ENCODE measurements at places on chromosomes 7 and 10.

DNA sequence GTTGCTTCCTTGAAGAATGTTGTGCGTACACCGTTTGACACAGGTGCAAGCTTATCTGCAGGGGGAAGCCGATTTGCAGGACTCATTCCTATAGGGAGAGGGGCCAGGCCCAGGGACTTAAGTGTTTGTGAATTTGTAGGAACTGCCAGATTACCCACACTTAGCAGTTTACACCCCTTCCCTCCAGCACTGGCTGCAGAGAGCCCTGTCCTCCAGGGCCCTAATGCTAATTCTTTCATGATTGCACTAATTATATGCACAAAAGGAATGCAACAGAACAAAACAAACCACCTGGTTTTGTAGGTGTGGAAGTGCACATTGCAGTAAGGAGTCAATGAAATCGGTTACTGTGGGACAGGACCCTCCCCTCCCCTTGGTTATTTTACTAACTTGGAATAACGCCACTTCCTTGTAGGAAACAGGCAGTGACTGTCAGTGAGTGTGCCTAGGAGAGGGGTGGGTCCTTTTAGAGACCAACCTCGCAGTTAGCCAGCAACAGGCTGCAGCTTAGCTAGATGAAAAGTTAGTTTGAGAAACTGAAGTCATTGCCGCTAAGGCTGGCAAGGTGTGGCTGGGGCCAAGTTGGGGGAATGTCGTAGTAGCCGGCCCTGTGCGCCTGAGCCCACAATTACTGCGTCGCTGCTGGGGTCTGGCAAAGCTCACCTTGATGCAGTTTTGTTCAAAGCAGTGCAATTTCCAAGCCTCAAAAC is 60.6 kb downstream of the CUX1 start:
- no peak for DNase-seq

- DNase-seq: no peak
These were observed 38.1 kb downstream of the RTKN2 start for GRCh38 chr10:62230344-62231121.

- DNase-seq: no peak
These were observed 18.6 kb downstream of the ALDH18A1 start for GRCh38 chr10:95637911-95638310.

GRCh38 chr10:118781541-118781940 is 26.8 kb upstream of the CACUL1 start:
- DNase-seq: no peak

DNA sequence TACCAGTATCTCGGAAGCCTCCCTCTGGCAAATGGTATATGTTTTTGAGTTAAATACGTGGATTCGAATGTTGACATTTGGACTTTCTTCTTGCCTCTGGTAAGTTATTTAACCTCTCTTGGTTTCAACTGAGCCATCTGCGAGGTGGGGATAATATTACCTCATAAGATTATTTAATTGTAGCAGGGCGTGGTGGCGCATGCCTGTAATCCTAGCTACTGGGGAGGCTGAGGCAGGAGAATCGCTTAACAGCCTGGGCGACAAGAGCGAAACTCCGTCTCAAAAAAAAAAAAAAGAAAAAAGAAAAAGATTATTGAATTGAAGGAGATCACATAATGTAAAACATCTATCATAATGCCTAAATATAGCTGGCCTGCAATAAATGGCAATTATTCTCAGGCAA is 396 bp upstream of the TAF5 start:
- DNase-seq: no peak

DNA sequence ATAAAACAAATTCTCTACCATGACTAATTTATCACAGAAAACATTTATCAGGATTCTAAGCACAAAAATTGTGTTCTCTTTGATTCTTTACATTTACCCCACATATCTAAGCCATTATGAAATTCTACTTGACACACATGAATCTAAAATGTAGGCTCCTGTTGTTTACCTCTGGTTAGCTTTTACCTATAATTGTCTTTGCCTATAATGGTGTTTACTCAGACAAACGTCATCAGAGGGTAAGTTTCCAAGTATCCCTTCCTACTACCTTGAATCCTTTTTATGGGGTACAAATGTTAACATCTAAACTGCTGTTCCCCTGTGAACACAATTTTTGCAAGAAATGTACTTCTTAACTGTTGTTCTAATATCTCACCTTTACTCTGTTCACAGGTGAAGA is 63.5 kb downstream of the MINDY3 start:
- no peak for DNase-seq

DNA sequence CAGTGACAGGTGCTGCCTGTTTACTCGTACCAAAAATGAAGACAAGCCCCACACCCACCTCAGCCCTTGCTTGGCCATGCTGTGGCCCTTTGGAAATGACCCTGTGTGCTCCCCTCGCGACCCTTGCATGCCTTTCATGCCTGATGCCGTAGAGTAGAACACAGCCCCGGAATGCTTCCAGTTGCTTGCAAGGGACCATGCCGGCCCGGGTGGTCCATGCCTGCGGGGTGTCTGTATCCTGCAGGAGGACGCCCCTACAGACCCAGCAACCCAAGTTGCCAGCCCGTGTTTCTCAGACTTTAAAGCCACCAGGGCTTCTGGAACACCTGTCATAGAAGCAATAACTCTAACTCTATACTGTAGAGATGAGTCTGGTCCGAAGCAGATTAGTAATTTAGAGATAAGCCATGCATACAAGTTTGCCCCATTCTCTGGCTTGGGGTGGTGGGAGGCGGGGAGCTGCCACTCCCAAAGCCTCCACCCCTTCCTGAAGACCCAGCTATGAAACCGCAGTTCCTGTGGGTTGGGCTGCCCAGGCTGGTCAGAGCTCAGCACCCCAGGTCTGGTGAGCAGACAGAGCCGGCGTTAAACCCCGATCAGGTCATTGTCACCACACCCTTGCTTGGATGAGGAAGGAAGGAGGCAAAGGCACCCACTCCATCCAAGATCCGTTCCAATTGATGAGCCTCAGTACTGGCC is 143.5 kb downstream of the ADCY1 start:
- no peak for DNase-seq

DNA sequence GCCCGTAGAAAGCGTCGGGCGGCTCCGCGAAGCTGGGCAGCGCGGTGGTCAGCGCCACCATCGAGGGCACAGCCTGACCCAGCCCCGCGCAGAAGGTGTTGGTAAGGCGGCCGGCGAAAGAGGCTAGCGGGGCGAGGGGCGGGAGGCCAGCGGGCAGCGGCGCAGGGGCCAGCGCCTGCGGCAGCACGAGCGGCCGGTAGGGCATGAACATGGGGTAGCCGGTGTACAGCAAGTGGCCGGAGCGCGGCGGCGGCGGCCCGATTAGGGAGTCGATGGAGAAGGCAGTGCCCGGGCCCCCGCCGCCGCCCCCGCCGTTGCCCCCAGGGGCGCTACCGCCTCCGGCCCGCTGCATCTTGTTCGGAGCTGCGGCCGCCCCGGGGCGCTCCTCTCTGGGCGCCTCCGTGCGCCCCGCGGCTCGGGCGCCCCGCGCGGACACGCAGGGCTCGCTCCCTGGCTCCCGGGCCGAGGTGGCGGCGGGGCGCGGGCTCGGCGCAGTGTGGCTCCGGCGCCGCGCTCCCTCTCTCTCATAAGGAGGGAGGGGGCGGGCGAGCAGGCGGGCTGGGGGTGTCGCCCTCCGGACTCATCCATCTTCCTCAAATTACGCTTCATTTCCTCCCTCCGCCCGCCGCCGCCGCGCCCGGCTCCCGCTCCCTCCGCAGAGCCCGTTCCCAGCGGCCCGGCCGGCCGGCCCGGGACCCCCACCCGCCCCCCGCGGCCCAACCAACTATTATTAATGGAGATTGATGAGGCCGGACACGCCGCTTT is at the start of gene GBX1:
Gene GBX1, minus strand, starts transcription at position 498 of the 765 bp plus-strand sequence. Its CDS starts 146 bp downstream, at position 352.
- no peak for DNase-seq

GRCh38 chr10:120514035-120514620 is 57.1 kb downstream of the PLPP4 start:
- DNase-seq: no peak

GRCh38 chr7:157464111-157464970 is 127.5 kb downstream of the DNAJB6 start:
- DNase-seq: no peak

DNA sequence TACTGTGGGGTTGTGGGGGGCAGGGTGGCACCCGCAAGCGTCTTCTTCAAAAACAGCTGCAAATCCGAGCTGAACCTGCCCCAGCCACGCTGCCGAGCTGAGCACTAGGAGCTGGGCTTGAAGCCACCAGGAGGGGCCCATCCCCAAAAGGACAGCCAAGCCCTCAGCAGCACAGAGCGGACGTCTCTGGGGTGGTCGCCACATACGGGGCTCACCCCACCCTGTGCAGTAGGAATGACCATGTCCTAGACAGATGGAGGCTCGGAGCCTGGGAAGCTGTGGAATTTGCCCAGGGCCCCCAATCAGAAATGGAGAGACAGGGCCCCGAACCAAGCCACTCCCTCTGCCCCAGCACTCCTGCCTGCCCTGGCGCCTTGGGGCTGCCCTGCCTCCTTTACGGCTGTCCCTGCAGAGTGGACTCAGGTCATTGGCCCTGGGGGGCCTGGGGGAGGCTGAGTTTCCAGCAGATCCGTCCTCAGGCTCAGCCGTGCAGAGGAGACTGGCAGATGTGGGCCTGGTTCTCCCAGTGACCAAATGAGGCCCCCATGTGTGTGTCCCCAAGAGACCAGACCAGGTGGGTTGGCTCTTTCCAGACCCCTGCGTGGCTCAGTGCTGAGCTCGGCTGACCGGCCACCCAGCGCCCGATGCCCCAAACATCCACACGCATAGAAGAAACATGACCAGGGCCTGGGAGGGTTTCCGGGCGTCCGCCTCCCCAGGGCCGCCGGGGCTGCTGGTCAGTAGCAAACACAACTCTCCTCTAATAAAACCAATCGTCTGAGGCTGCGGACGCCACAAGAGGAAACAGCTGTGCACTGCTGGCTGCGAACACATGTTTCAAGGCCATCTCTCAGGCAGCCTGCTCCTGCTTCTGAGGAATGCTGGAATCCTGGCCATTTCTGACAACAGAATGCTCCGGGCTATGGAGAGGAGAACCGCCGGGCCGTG is 54.9 kb downstream of the PDGFA start:
- DNase-seq: no peak

- DNase-seq: no peak
These were observed 23.4 kb upstream of the RELN start for GRCh38 chr7:104012835-104013234.

GRCh38 chr7:105808703-105809590 is 67.5 kb downstream of the ATXN7L1 start:
- DNase-seq: no peak

DNA sequence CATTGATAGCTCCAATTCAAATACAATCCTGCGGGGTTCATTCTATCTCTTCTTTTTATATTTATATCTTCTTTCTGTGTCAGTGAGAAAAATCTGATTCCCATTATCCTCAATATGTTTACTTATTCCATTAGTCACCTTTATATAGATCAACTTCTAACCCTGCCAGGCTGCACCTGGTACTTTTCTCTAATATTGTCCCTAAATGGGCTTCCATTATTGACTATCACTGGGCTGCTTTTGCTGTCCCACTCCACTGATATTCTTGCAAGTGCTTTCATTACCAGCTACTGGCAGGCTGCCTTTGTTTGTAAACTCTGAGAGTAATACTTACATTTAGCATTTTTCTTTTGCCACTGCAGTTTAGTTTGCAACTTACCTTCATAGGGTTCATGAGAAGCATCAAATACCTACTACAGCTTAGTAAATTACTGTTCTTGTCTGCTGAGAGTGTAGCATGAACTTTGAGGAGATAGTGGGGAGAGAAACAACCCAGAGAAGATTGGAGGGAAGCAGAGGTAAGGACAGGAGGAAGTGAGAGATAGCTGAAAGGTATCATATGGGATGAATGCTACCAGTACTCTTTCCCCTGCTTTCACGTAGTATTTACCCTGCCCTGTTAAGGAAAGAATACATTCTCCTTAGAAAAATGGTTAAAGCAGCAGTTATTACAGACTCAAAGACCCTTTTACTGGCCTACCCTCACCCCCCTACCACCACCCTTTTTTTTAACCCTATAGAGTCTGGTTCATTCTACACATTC is 119.1 kb downstream of the PHTF2 start:
- no peak for DNase-seq

GRCh38 chr7:10655031-10655430 is 318.6 kb upstream of the PHF14 start:
- no peak for DNase-seq

DNA sequence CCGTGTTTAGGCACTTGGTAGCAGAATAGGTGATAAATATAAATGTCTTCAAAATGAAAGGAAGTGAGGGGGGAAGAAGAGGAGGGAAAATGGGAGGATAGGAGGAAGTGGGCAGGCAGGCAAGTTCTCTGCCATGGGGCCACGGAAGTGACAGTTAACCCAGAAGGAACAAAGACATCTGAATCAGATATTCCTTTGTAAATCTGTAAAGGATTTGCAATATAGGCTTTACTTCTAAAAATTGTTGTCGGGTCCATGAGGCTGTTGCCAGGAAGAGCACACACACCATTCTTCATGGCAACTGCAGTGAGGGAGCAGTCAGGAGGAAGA is 23.7 kb upstream of the RASSF4 start:
- no peak for DNase-seq

DNA sequence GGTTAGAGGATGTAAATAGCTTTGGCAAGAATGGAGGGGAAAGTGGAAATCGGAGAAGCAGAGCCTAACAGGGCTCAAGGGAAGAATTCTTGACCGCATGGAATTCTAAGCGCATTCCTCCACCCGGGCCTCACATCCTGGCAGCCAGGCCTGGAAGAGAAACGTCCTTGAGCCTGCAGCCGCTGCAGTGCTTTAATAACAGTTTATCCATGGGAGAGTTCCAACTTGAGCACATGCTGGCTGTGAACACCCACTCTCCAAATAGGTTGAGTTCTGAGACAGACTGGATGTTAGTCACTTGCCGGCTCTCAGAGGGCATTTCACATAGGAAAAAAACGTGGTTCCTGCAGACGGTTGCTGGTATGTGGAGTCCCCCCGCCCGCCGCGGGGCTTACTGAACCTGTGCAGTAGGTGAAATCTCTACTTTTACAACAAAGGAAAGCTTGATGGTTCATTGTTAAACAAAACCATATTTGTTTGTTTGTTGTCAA is 61.4 kb upstream of the STEAP1B start:
- DNase-seq: no peak

- no peak for DNase-seq
These were observed 56.1 kb downstream of the ZNF92 start for GRCh38 chr7:65429642-65430343.

DNA sequence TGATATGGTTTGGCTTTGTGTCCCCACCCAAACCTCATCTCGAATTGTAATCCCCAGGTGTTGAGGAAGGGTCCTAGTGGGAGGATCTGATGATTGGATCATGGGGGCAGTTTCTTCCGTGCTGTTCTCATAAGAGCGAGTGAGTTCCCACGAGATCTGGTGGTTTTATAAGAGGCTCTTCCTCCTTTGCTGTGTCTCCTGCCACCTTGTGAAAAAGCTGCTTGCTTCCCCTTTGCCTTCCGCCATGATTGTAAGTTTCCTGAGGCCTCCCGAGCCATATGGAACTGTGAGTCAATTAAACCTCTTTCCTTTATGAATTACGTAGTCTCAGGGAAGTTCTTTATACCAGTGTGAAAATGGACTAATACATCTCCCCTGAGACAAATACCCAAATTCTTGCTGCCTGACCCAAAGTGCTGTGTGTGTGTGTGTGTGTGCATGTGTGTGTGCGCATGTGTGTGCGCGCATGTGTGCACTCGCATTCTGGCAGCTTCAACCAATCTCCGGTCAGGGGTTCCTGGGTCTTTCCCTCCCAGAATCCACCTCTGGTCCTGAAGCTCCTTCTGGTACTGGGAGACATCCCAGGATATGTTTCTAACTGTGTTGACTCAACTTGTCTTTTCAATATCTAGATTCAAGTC is 98.1 kb upstream of the LRRC4 start:
- no peak for DNase-seq
